T-helper 1 cell treated with Interleukin-12 subunit alpha and Interleukin-12 subunit beta and Interleukin-4 antibody, amounts not matched to agents 30 ng/mL and 1 ng/mL, for 36 hours (primary cell): ENCODE measurements at places on chromosomes 12 and 14. TPM values are rescaled to one million over a fixed set of nuclear protein-coding genes. Genes with fewer than 3 reads are reported as not detected.

Gene TCL1B
- not detected in 2 replicates for total RNA-seq

Gene TTC5
- total RNA-seq = 20.8 and 25.5 TPM in 2 replicates

Gene ATL1
- 0.56 and 1.5 TPM in 2 replicates for total RNA-seq

Gene ORMDL2
- total RNA-seq = 86.0 and 90.9 TPM in 2 replicates

Gene DEGS2
- total RNA-seq = not detected in 2 replicates

Gene B4GALNT3
- 13.4 and 13.6 TPM in 2 replicates for total RNA-seq

Gene OASL
- 21.2 and 22.7 TPM in 2 replicates for total RNA-seq

Gene CD27
- 88.3 and 89.8 TPM in 2 replicates for total RNA-seq

Gene CLEC14A
- not detected in 2 replicates for total RNA-seq

Gene KRT73
- 0.61 and 0.78 TPM in 2 replicates for total RNA-seq

Gene DLGAP5
- 40.8 and 42.2 TPM in 2 replicates for total RNA-seq

Gene SIVA1
- 90.2 and 93.1 TPM in 2 replicates for total RNA-seq
